Left ventricle myocardium superior (tissue), 1 donor: ENCODE measurements at places on chromosomes 11 and 22. TPM values are rescaled to one million over a fixed set of nuclear protein-coding genes. Genes with fewer than 3 reads are reported as not detected.

DGAT2 gene
- 18.3 TPM for total RNA-seq

- no peak for DNase-seq
Measured at GRCh38 chr22:39309881-39310714, 9.3 kb downstream of the RPL3 start.

- DNase-seq: no peak
Measured at GRCh38 chr11:74297484-74297883, 14.0 kb downstream of the P4HA3 start.

DNA sequence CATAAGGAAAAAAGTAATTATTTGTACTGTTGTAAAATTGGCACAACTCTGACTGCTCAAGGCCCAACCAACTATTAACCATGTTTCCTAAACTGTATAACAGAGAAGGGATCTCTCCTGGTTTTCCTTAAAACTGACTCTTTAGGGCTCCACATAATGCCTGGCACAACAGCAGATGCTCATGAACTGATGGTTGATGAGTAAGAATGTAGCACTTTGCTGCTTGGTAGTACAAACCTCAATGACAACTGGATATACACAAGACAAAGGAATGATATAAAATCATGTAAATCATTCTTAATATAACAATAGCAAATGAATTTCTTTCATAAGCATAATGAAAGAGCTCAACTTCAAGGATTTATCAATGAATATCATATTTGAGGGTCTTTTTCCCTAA is 11.7 kb downstream of the MSANTD2 start:
- no peak for DNase-seq

- DNase-seq: no peak
Measured at GRCh38 chr11:44835296-44835695, 108.5 kb downstream of the TSPAN18 start.

DNA sequence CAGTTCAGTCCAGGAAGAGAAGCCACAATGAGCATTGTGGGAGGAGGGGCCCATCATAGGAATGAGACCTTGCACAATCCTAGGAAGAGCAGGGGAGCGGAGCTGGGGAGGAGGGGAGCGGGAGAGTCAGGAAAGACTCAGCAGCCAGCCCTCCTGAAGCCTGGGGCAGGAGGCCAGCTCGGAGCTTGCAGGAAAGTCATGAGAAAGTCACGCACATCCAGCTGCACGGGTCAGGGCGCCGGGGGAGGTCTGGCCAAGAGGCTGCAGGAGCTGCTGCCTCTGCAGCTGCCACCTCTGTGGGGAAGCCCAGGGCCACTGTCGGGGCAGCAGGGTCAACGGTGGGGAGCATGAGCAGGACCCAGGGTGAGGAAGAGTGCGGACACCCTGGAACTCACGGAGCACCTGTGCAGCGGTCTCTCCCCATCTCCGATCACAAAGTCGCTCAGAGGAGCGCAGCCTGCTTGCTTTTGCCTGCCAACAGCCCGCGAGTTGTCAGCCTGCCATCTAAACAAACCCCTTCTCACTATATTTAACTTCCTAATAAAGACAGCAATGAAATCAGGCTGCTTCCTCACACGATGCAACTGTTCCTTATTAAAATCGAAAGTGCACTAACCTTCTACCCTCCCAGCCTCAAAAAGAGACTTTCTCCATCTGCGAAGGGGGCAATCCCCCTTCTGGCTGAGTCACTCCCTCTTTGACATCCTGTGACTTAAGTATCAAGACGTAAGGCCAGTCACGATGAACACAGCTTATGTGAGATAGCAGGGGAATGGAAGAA is 52.9 kb upstream of the RTL6 start:
- peak; percentile 82 for DNase-seq

GRCh38 chr11:82527081-82527584 is 206.5 kb downstream of the FAM181B start:
- DNase-seq: no peak
